ENCODE measurements at places on chromosomes 11 and 22. TPM values are rescaled to one million over a fixed set of nuclear protein-coding genes. Genes with fewer than 3 reads are reported as not detected.

DNA sequence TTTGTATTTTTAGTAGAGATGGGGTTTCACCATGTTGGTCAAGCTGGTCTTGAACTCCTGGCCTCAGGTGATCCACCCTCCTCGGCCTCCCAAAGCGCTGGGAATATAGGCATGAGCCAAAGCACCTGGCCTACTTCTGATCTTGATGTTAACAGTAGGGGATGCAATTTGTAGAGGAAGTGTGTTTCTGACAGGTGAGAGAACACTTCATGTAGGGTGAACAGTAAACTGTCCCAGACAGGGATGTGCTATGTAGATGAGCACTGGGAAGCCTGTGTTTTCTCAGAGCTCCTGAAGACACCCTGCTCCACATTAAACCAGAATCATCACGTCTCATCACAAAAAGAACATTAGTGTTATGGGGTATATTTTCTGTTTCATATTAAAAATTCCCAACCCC lies 45.1 kb downstream of the UBASH3B start:
- H3K27ac ChIP-seq = no peak overlapping the region
- H3K27me3 ChIP-seq = no peaks in the 10 kb centered on the region
- no peak for DNase-seq
- peaks cover 14% of the 10 kb centered on the region for H3K4me1 ChIP-seq

GRCh38 chr22:46583571-46583970 lies 36.6 kb upstream of the GRAMD4 start:
- H3K36me3 ChIP-seq = no peaks in the 10 kb centered on the region
- DNase-seq = no peak
- H3K4me1 ChIP-seq = peaks cover 9% of the 10 kb centered on the region
- no peaks in the 10 kb centered on the region for H3K27me3 ChIP-seq

- no peaks in the 10 kb centered on the region for H3K27me3 ChIP-seq
- H3K36me3 ChIP-seq = no peaks in the 10 kb centered on the region
- H3K4me3 ChIP-seq = no peak overlapping the region
- DNase-seq = no peak
- H3K27ac ChIP-seq = no peak overlapping the region
- no peaks in the 10 kb centered on the region for H3K4me1 ChIP-seq
These were observed 143.2 kb downstream of the OPCML start for GRCh38 chr11:133388975-133389568.

- no peak overlapping the region for H3K4me3 ChIP-seq
- H3K36me3 ChIP-seq = peaks cover 4% of the 10 kb centered on the region
- peaks cover 60% of the 10 kb centered on the region for H3K27me3 ChIP-seq
- no peak for DNase-seq
These were observed 631 bp upstream of the NPTXR start for GRCh38 chr22:38844315-38845003.

GRCh38 chr11:61828629-61829407 lies 718 bp downstream of the FADS2 start:
- no peaks in the 10 kb centered on the region for H3K36me3 ChIP-seq
- no peak overlapping the region for H3K27ac ChIP-seq
- no peaks in the 10 kb centered on the region for H3K27me3 ChIP-seq
- DNase-seq = peak; percentile 27
- H3K4me3 ChIP-seq = peak overlapping the region; percentile 75
- peaks cover 8% of the 10 kb centered on the region for H3K4me1 ChIP-seq

DNA sequence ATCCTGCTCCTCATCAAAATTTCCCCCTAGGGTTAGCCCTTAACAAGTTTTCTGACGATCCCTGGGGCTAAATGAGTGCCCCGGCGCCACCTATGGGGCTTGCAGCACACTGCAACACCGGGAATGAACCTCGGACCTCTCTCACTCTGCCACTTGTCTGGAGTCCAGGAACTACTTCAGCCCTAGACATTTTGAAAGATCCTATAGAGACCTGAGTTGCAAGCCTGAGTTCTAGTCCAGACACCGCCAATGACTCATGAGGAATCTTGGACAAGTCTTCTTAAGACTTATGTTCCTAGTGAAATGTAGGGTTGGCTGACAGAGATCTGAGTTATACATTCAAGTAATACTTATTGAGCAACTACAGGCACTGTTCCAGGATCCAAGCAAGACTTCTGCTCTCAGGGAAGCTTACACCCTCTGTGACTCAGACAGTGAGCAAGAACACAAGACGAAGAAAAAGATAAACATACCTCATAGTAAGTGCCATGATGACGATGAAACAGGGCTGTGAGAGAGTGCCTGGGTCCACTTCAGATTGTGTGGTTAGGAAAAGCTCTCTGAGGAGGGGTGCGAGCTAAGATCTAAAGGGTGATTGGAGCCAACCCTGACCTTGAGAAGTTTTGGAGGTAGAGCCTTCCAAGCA lies 10.2 kb upstream of the STK33 start:
- no peaks in the 10 kb centered on the region for H3K27me3 ChIP-seq
- peaks cover 25% of the 10 kb centered on the region for H3K4me1 ChIP-seq
- H3K4me3 ChIP-seq = peak overlapping the region; percentile 15
- H3K36me3 ChIP-seq = no peaks in the 10 kb centered on the region
- peak; percentile 100 for DNase-seq

DNA sequence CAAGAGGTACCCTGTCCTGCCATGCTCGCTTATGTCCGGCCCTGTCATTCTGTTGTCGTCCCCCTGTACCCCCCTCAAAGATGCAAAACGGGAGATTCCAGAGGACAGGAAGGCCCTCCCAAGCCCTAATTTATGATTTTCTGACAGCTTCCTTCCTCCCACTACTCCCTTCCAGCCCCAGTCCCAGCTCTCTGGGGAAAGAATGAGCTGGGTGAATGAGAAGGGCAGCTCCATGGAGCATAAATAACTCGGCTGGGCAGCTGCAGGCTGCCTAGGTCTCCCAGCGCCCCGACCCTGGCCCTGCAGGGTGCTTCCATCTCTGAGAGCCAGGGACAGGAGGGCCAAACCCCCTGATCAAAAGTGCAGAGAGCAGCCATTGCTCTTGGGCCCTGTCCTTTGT lies 3.9 kb upstream of the EMID1 start:
- DNase-seq = no peak
- peaks cover 10% of the 10 kb centered on the region for H3K27me3 ChIP-seq
- H3K36me3 ChIP-seq = no peaks in the 10 kb centered on the region

DNA sequence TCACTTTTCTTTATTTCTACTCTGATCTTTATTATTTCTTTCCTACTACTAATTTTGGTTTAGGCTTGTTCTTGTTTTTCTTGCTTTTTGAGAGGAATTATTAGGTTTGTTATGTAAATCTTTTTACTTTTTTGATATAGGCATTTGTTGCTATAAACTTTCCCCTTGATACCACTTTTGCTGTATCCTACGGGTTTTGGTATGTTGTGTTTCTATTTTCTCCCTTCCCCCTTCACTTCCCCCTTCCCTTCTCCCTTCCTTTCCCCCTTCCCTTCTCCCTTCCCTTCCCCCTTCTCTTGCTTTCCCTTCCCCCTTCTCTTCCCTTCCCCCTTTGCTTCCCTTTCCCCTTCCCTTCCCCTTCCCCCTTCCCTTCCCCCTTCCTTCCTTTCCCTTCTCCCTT lies 529.6 kb downstream of the RAB38 start:
- H3K4me1 ChIP-seq = no peaks in the 10 kb centered on the region
- H3K27me3 ChIP-seq = no peaks in the 10 kb centered on the region
- no peak for DNase-seq

- no peak overlapping the region for H3K4me3 ChIP-seq
- peaks cover 54% of the 10 kb centered on the region for H3K4me1 ChIP-seq
- peak; percentile 45 for DNase-seq
- no peaks in the 10 kb centered on the region for H3K36me3 ChIP-seq
- peaks cover 24% of the 10 kb centered on the region for H3K27me3 ChIP-seq
- H3K27ac ChIP-seq = peak overlapping the region; percentile 93
These were observed 1073.3 kb downstream of the TBC1D22A start for GRCh38 chr22:47835726-47836125.

GRCh38 chr11:19816817-19817216 lies 104.2 kb downstream of the NAV2 start:
- H3K27ac ChIP-seq = peak overlapping the region; percentile 70
- H3K27me3 ChIP-seq = no peaks in the 10 kb centered on the region
- peaks cover 5% of the 10 kb centered on the region for H3K36me3 ChIP-seq
- DNase-seq = no peak
- H3K4me1 ChIP-seq = peaks cover 6% of the 10 kb centered on the region

GRCh38 chr11:77502346-77502905 lies 28.5 kb upstream of the PAK1 start:
- no peak for DNase-seq
- no peaks in the 10 kb centered on the region for H3K36me3 ChIP-seq
- peaks cover 35% of the 10 kb centered on the region for H3K27me3 ChIP-seq
- no peak overlapping the region for H3K4me3 ChIP-seq

DNA sequence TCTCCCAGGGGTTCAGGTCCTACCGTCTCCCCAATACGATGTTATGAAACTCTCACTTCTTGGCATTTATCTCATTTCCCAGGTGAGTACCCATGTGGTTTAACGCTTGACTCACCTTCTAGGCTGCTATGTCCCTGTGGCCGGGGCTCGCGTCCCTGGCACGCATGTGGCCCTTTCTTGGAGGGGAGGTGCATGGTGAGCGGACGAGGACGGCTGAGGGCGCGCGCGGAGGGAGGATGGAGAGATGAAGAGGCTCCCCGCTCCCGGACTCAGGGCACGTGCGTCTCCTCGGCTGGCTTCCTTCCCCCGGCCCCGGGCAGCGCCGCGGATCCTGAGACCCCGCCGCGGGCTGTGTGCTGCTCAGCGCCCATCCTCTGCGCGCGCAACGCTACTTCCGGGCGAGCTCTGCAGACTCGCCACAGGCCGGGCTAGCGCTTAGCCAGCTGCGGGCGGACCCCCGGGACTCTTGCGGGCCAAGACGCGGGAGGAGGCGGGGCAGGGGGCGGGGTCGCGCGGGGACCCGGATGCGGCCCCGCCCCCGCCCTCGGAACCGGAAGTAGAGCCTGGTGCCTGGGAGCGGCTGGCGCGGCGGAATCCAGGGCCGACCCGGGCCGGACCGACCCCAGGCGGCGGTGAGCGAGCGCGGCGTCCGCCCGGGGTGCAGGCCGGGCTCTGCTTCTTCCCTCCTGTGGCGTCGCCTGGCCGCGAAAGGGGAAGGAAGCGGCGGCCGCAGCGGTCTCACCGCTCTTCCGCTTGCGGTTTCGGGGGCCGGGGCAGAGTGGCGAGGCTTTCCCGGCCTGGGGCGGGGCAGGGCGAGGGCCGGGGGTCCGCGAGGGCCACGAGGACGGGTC lies at the start of gene CTTN:
Gene CTTN, plus strand, starts transcription at position 547 of the 851 bp plus-strand sequence. CDS start 8,769 bp downstream, outside the sequence.
- DNase-seq = peak; percentile 76
- H3K4me1 ChIP-seq = peaks cover 25% of the 10 kb centered on the region
- H3K36me3 ChIP-seq = peaks cover 37% of the 10 kb centered on the region
- H3K27ac ChIP-seq = peak within 1 kb of the TSS; percentile 96
- no peaks in the 10 kb centered on the region for H3K27me3 ChIP-seq

GRCh38 chr22:35021161-35021560 lies 44.8 kb upstream of the ISX start:
- H3K4me3 ChIP-seq = no peak overlapping the region
- DNase-seq = no peak
- H3K36me3 ChIP-seq = peaks cover 4% of the 10 kb centered on the region
- no peaks in the 10 kb centered on the region for H3K27me3 ChIP-seq

DNA sequence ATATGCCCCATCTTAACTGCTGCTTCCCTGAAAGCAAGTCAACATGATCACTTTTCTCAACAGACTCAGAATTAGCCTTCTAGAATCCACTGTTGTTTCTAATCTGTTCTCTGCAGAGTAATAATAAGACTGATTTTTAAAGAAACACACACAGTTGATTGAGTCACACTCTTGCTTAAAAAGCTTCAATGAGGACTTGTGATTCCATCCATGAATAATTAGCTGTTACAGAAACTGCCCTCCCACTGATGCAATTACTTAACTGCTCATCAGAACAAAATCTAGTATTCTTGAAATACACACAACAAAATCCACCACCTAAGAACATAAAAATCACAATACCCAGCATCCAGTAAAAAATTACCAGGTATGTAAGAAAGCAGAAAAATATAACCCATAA lies 100.5 kb upstream of the TIMP3 start:
- no peaks in the 10 kb centered on the region for H3K36me3 ChIP-seq
- peaks cover 46% of the 10 kb centered on the region for H3K4me1 ChIP-seq
- no peak overlapping the region for H3K27ac ChIP-seq

GRCh38 chr11:81989093-81989492 lies 744.6 kb downstream of the FAM181B start:
- H3K4me1 ChIP-seq = peaks cover 8% of the 10 kb centered on the region
- no peak overlapping the region for H3K27ac ChIP-seq
- DNase-seq = peak; percentile 3
- peaks cover 41% of the 10 kb centered on the region for H3K27me3 ChIP-seq
- H3K4me3 ChIP-seq = no peak overlapping the region

GRCh38 chr22:37069319-37069718 lies 17.8 kb downstream of the KCTD17 start:
- H3K27me3 ChIP-seq = peaks cover 14% of the 10 kb centered on the region
- H3K4me3 ChIP-seq = no peak overlapping the region
- DNase-seq = no peak
- H3K27ac ChIP-seq = no peak overlapping the region
- H3K4me1 ChIP-seq = no peaks in the 10 kb centered on the region

- no peaks in the 10 kb centered on the region for H3K4me1 ChIP-seq
- H3K27me3 ChIP-seq = no peaks in the 10 kb centered on the region
- H3K27ac ChIP-seq = no peak overlapping the region
- peaks cover 81% of the 10 kb centered on the region for H3K36me3 ChIP-seq
- DNase-seq = no peak
These were observed 14.3 kb downstream of the DGCR8 start for GRCh38 chr22:20094197-20094807.

GRCh38 chr11:95100856-95101507 lies 11.3 kb downstream of the ENDOD1 start:
- H3K4me3 ChIP-seq = no peak overlapping the region
- peaks cover 12% of the 10 kb centered on the region for H3K4me1 ChIP-seq
- H3K27me3 ChIP-seq = no peaks in the 10 kb centered on the region
- DNase-seq = no peak

DNA sequence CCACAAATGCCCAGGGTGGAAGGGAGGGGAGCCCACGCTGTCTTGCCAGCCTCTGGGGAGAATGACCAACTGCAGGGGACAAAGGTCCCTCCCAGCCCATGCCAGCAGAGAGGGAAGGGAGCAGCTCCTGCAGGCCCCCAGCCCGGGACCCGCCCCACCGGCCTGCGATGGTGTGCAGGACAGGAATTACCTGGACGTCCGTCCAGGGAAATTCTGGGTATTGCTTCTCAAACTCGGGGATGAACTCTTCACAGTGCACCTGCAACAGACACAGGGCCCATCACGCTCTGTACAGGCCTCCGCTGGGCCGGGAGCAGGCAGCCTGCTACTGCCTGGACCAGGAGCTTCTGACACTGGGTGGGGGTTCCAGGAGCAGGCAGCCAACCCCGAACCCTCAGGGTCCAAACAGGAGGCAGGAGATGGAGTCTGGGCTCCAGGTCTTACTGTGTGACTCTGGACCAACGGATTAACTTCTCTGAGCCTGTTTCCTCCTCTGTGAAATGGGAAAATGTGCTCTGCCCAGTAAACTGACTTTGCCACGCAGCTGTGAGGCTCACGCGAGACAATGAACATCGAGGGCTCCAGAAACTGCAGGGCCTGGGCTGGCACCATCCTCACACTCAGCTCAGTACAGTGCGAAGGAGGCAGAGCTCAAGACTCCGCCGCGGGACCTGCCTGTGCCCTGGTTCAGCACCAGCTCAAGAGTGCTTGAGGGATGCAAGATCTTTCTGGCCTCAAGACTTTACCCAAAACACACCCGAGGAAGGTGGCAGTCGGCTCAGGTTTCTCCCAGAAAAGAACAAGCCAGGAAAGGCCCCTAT lies 17.4 kb downstream of the TTLL12 start:
- H3K27me3 ChIP-seq = no peaks in the 10 kb centered on the region
- peaks cover under 1% of the 10 kb centered on the region for H3K4me1 ChIP-seq
- H3K27ac ChIP-seq = no peak overlapping the region

- H3K27me3 ChIP-seq = no peaks in the 10 kb centered on the region
- peaks cover 22% of the 10 kb centered on the region for H3K4me1 ChIP-seq
- peak; percentile 17 for DNase-seq
- no peak overlapping the region for H3K4me3 ChIP-seq
These were observed 51.0 kb downstream of the UBASH3B start for GRCh38 chr11:122706291-122707088.

The OR51B4 gene
- total RNA-seq = not detected

The APOC3 gene
- total RNA-seq = not detected

The DRAP1 gene
- 162 TPM for total RNA-seq

The OR6T1 gene
- total RNA-seq = not detected

The EXPH5 gene
- total RNA-seq = 17.9 TPM

The ESAM gene
- 0.19 TPM for total RNA-seq
